ENCODE measurements at places on chromosomes 12 and 14.

DNA sequence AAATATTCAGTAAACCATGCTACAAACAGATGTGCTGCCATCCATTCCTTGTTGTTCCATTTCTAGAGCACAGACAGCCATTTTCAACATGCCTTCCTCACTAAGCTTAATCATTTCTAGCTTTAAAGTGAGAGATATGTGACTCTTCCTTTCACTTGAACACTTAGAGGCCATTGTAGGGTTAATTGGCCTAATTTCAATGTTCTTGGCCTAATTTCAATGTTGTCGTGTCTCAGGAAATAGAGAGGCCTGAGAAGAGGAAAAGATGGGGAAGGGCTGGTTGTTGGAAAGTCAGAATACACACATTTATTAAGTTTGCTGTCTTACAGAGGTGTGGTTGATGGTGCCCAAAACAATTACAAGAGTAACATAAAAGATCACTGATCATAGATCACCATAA lies 435.1 kb downstream of the ZFP36L1 start:
- DNase-seq = no peak

DNA sequence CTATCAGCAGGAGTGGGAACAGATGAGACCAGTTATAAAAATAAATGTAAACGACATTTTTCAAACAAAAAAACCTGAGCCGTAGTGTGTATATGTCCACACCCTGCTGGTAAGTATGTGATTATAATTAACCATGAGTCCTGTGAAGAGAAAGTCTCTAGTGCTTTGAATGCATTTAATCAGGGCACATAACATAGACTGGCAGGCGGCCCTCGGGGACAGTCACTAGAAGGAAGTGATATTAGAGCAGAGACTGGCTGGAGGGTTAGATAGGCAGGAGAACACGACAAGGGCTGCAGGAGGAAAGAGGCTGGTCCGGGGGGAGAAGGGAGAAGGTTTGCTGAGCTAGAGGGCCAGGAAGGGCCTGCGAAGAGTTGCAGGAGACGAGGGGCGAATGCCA lies 23.8 kb upstream of the ELK3 start:
- DNase-seq = no peak

GRCh38 chr12:29146196-29146595 lies 2.9 kb upstream of the FAR2 start:
- peak; percentile 46 for DNase-seq

DNA sequence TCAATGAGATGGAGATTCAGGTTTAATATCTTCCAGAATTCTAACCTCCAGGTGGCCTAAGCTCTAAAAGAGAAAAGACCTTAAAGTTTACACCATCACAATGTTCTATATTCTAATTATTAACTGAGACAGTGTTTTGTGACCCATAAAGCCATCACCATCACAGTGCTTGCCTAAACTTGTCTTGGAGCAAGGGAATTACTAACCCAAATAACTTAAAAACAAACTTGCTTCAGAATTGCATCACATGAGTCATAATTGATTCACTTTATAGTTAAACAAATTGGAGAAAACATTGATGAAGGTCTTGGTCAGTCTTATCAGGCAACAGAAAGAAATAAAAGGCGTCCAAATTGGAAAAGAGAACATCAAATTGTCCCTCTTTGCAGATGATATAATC lies 54.5 kb upstream of the ALG10 start:
- no peak for DNase-seq

DNA sequence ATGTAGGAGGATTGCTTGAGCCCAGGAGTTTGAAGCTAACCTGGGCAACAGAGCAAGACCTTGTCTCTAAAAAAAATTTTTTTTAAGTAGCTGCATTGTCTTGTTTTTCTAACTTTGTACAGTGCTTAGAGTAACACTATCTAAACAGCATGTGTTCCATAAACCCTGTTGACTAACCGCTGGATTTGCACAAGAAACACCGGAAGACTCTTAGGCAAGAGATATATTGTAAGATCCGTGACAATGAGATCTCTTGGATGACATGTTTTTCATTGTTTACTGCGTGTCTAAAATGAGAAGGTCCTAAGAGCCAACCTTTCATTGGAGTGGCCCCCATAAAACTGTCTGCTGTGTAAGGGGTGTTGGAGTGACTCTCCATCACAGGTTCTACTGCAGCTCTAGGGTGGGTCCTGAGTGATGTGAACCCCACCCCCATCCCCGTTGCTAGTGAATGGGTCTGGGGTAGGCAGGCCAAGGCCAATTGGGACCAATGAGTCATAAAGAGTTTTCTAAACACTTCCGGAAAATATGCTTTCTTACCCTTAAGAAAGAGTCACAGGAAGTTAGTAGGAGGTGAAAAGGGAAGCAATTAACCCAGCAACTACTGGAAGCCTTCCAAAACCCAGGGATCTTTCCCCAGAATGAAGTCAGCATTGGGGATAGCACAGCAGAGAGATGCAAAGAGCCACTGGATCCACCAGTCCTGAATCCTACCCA lies 24.3 kb upstream of the PCNX1 start:
- no peak for DNase-seq

DNA sequence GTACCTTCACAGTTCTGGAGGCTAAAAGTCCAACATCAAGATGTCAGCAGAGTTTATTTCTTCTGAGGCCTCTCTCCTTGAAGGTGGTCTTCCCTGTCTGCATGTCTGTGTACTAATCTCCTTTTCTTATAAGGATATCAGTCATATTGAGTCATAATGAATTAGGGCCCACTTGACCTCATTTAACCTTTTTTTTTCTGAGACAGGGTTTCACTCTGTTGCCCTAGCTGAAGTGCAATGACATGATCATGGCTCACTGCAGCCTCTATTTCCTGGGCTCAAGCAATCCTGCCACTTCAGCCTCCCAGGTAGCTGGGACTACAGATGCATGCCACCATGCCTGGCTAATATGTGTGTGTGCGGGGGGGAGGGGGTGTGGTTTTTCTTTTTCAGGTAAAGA lies 41.7 kb downstream of the PPM1H start:
- DNase-seq = no peak

DNA sequence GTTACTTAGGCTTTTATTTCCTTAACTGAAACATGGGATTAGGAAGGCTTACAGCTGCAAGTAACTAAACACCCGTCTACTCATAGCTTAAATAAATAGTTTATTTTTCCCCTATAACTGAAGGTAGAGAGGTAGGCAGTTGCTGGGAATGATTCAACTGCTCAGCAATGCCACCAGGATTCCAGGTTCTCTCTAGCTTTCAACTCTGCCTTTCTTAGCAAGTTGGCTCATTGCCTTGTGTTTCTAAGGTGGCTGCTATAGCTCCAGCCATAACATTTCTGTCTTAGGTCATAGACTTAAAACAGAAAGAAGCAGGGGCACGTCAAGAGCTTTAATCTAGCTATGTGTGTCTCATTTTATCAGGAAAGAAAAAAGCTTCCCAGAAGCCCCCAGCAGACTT lies 103.7 kb upstream of the MDM1 start:
- DNase-seq = no peak

GRCh38 chr14:68639000-68639757 lies 153.7 kb downstream of the ZFP36L1 start:
- DNase-seq = no peak

GRCh38 chr12:13887779-13888388 lies 93.5 kb downstream of the GRIN2B start:
- no peak for DNase-seq

DNA sequence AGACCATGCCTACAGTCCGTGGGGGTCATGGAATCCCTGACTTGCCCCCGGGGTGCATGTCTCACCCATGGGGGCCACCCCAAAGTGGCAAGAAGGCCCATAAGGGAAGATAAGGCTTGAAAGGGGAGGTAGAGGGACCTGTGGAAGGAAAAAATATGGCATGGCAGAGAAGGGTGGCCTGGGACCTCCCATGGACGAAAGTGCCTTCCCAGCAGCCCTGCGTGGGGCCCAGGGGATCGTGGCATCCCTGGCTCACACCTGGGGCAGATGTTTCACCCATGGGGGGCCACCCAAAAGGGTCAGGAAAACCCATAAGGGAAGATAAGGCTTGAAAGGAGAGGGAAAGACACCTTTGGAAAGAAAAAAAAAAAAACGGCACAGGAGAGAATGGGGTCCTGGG lies 264.6 kb downstream of the ALG10 start:
- DNase-seq = no peak

- no peak for DNase-seq
Measured at GRCh38 chr12:97938031-97938430, 475.4 kb downstream of the RMST start.

GRCh38 chr14:24426912-24427536 lies 2.4 kb downstream of the CBLN3 start:
- peak; percentile 54 for DNase-seq

- peak; percentile 45 for DNase-seq
Measured at GRCh38 chr12:56645201-56645716, 525 bp downstream of the ATP5F1B start.

Measured in HT-29 (cell line).